GM12892 (cell line): ENCODE measurements at places on chromosomes 4 and X.

GRCh38 chr4:185867770-185868169, 55.8 kb upstream of the SORBS2 start:
- no peak for DNase-seq

DNA sequence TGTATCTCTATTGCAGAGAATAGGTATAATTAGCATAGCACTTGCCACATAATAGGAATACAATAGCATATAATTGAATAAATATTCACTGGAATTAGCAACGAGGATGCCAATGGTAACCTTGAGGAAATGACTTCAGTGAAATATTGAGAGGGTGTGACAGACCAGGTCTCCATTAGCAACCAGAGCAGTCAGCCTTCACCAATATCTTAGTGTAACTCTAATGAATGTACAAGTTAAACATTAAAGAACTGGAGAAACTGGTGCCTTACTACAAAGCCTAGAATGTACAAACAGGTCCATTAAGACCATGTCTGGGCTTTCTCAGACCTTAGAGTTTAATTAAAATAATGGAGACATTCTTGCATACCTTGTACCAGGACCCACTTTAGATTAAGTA, 143.0 kb downstream of the MAGEB17 start:
- no peak for DNase-seq

DNA sequence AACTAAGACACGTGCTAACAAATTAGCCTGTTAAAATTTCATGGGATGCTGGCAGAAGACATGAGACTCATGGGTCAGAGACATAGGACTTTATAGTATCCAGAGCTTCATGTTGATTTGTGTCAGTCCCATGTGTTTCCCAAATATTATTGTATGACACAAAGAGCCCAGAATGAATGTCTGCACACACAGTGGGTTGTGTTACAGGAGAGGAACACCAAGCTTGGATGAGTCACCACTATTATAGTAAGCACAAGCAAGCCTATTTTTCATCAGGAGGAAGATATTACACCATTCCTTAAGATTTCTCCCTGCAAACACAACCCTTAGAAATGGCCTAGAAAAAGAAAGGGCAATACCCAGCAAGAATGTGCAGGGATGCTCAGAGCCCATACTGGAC, 15.4 kb downstream of the BBS12 start:
- no peak for DNase-seq

GRCh38 chr4:10629394-10629793, 55.2 kb downstream of the CLNK start:
- no peak for DNase-seq

- DNase-seq = no peak
These were observed 295.9 kb upstream of the TACR3 start for GRCh38 chr4:104015680-104016079.

DNA sequence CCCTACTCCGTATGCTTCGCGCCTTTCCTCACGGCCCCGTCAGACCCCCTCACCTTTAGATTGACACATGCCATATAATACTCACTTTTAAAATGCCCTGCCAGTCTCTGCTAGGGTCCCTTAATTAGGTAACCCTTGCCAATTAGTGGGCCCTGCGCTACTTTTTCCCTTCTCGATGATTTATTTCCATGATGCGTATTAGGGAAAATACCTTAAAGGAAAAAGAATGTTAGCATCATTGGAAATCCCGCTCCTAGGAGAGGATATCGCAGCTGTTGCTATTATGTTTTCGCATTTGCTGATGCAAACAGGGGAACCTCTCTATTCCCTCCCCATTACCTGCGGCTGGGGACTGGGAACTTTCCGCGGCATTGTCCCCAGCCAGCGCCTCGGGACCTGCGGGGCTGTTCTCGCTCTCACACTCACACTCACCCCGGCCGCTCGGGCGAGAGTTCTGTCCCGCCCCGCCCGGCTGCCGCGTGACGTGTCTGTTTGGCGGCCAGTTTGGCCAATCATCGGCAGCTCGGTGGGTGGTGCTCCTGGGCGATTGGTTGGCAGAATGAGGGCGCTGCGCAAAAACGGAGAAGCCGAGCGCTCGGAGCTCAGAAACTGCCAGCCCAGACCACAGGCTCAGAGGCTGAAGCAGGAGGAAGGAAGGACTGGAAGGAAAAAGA, at the start of gene PCDH10:
TSS of gene PCDH10 (plus strand) at position 605 of the 674 bp plus-strand sequence. CDS start 847 bp downstream, outside the sequence.
- no peak for DNase-seq

GRCh38 chrX:144295921-144296320, 412.1 kb downstream of the UBE2NL start:
- no peak for DNase-seq

- DNase-seq = no peak
These were observed 75.3 kb downstream of the METTL14 start for GRCh38 chr4:118760493-118760892.

DNA sequence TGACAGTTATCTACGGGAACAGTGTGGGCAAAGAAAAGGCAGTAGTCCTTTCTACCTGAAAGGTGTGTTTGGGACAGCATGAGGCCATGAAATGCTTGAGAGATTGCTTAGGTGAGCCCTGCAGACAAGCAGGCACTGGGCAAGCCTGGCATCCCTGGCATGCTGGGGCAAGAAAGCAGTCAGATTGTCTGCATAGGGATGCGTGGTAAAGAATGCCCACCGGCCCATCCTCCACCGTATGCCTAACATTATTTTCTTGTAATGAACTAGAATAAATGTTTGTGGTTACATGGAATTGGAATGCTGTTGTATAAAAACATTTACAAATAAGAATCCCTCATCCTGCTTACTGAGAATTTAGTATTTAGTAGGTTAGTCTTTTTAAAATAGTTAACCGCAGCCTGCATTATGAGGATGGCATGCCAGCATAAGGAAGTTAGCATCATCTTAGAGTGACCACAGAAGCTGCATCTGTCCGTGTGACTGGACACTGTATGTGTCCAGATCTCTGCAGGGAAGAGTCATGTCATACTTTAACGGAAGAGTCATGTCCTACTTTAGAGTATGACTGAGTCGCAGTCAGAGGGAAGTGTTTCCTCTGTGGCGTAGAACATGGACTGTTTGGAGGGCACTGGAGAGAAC, 18.9 kb downstream of the ZBTB49 start:
- no peak for DNase-seq

GRCh38 chr4:101256222-101256621, 91.1 kb downstream of the PPP3CA start:
- no peak for DNase-seq

DNA sequence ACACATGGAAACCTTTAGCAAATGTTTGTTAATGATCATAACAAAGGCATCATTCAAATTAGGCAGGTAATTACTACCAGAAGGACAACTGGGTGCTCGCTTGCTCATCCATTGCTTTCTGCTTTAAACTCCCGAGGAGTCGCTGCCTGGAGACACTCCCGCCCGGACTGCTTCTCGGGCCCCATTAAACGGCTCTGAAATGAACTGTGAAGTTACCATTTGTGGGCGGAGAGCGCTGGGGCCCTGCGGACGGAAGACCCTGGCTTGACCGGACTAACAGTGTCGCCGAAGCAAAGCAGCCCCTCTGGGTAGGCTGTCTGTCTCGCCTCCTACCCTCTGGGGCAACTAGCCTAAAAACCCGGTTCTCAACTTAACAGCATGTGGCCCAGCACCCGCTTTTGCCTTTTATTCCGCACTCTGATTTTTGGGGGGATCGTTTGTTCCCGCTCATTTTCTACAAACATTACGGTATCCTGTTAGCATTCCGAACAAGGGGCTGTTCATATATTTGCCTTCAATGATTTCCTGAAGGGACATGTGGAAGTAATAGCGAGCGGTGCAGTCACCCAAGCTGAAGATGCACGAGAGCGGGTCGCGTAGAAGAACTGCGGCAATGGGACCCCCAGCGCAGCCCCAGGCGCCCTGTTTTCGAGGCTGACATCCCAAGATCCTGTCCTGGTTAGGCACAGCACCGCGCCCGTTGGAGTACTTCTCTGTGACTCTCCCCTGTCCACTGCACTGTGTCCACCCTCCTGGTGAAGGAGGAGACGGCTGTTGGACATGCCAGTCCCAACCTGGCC, 1.6 kb upstream of the PDGFRA start:
- no peak for DNase-seq

DNA sequence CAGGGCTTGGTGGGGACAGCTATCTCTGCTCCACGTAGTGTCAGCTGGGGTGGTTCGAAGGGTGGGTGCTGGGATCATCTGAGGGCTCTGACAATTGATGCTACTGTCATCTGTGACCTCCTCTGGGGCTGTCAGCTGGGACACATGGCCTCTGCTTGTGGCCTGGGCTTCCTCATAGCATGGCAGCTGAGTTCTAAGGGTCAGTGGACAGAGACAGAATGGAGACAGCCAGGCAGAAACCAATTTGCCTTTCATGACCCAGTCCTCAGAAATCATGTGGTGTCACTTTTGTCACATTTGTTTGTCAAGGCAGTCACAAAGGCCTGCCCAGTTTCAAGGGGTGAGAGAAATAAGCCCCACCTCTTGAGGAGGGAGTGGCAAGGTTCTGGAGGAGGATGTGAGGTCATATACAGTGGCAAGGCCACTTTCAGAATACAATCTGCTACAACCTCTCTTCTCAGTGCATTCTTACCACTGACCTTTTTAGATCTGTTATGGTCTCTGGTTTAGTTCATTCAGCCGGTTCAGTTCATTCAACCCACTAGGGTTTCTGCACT, 103.6 kb upstream of the BCOR start:
- DNase-seq = peak; percentile 33

GRCh38 chr4:116627545-116627944, 457.8 kb downstream of the TRAM1L1 start:
- no peak for DNase-seq

DNA sequence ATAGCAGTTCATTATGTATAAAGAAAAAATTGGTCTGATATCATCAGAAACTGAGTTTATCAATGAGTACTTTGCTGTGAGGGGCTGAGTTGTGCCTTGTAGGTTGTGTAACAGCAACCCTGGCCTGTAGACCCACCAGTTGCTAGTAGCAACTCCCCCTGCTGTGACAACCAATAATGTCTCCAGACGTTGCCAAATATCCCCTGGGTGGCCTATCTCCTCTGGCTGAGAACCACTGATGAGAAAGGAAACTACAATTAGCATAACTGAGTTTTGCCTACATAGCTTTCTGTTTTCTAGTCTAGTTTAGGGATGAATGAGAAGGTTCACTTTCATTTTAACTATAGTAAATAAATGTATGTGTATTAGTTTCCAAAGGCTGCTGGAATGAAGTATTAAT, 234.1 kb downstream of the CPE start:
- no peak for DNase-seq

GRCh38 chr4:1872870-1873269, 1.7 kb downstream of the NSD2 start:
- DNase-seq = no peak

GRCh38 chr4:74188912-74189311, 31.0 kb downstream of the MTHFD2L start:
- no peak for DNase-seq

DNA sequence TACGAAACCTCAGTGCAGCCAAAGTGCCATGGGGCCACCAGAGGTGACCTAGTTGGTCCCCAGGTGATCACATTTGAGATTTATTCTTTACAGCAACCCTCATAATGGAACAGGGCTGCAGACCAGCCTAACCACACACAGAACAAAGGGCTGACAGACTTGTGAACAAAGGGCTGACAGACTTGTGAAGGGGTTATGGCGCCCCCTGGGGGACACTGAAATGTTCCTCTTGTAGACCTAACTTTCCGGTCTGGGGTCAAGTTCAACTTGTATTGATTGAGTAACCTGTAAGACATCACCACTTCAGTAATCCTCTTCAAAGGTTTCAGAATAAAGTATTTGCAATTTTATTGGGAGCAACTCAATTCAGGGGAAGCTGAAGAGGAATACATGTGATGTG, 175.9 kb upstream of the RPS6KA3 start:
- no peak for DNase-seq

DNA sequence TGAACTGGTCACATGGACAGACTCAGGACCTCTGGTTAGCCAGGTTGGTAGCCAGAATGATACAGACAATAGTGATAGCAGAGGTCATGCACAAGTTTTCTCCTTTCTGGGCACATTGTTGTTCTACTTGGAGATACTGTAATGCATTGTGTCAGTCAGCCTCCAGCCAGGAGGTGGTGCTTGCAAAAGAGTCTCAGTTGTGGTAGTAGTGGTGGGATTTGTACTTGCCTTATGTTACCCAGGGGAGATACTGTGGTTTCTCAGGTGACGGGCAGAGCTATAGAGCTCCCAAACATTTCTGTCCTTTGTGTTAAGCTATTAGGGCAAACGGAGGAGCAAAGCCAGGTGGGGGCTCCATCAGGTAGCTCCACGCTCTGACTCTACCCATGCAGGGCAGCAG, 190.5 kb downstream of the STPG2 start:
- no peak for DNase-seq

GRCh38 chr4:146585761-146586333, 52.8 kb upstream of the POU4F2 start:
- DNase-seq = no peak

DNA sequence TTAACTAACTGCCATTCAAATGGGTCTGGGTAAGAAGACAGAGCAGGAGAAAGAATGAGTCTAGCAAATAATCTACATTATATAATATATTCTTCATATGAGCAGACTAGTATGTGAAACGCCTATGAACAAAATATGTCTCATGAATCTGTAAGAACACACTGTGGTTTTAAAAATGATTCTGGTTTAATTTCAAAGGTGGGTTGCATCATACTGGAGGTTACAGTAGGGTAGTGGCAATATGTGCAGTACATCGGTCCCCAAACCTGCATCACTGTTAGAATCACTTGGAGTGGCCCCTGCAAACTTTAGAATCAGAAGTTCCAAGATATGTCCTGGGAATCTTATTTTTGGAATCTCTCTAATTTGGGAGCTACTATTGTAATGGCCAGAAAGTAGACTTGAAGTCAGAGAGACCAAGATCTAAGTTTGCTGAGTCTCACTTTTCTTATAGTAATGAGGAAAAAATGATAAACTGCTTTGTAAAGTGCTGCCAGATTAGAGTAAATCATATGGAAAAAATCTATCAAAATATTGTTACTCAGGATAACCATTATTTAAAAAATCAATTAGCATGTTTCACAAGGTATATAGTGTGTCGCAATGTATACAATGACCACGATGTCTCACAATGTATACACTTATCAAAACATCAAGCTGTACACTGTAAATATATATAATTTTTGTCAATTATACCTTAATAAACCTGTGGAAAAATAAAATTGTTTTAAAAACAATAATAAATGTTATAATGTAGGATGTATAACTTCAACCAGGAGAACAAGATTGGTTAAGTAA, 37.9 kb upstream of the ARSJ start:
- no peak for DNase-seq

- no peak for DNase-seq
These were observed 16.1 kb downstream of the AFP start for GRCh38 chr4:73451981-73452747.
